Lower lobe of right lung (tissue), 2 donors: ENCODE measurements at places on chromosomes 3 and 15. TPM values are rescaled to one million over a fixed set of nuclear protein-coding genes. Genes with fewer than 3 reads are reported as not detected.

DNA sequence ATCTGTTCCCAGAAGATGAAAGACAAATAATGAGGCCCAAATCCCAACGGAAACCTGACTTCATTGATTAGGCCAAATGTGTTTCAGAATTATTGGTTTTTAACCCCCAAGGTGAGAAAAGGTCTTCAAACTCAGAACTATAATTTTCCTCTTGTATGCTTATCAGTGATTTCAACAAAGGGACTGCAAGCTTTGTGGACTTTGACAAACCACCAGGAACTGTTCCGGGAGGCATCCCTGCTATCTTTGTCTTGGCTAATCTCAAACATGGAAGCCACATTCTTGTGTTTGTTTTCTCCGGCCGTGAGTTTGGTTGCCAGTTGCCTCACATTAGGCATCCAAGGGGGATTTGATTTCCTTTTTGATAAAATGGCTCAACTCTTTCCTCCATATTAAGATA, 19.5 kb downstream of the ARHGEF3 start:
- peak overlapping the region; percentile 82 for H3K27ac ChIP-seq
- DNase-seq: no peak
- H3K4me3 ChIP-seq: no peak overlapping the region
- H3K27me3 ChIP-seq: no peaks in the 10 kb centered on the region

- H3K4me3 ChIP-seq: peak overlapping the region; percentile 47
- no peak for DNase-seq
- H3K4me1 ChIP-seq: peaks cover 8% of the 10 kb centered on the region
- H3K27me3 ChIP-seq: no peaks in the 10 kb centered on the region
- H3K36me3 ChIP-seq: no peaks in the 10 kb centered on the region
These were observed 420.6 kb downstream of the MECOM start for GRCh38 chr3:169242708-169243513.

- H3K4me1 ChIP-seq: no peaks in the 10 kb centered on the region
- DNase-seq: no peak
- H3K4me3 ChIP-seq: no peak overlapping the region
- no peak overlapping the region for H3K27ac ChIP-seq
- H3K36me3 ChIP-seq: no peaks in the 10 kb centered on the region
- no peaks in the 10 kb centered on the region for H3K27me3 ChIP-seq
These were observed 96.3 kb upstream of the CHRM5 start for GRCh38 chr15:33871980-33872379.

- H3K36me3 ChIP-seq: no peaks in the 10 kb centered on the region
- H3K4me3 ChIP-seq: no peak overlapping the region
- DNase-seq: no peak
- no peaks in the 10 kb centered on the region for H3K27me3 ChIP-seq
- no peak overlapping the region for H3K27ac ChIP-seq
- no peaks in the 10 kb centered on the region for H3K4me1 ChIP-seq
These were observed 43.0 kb downstream of the NSMCE3 start for GRCh38 chr15:29226436-29227208.

DNA sequence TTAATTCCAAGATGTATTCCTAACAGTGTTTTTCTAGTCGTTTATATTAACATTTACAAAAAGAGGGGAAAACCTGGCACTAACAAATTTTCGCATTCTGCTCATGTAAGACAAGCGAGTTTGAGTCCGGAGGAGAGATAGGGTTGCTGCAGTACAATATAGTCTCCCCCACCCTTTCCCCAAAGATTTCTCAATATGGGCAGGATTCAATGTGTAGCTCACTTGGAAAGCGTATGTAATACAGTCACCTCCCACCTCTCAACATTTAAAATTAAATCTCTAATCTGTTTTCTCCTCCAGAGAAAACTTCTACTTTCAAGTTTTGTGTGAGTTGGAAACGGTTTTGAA, 57.9 kb downstream of the CMSS1 start:
- H3K4me3 ChIP-seq: peak overlapping the region; percentile 65
- H3K27me3 ChIP-seq: no peaks in the 10 kb centered on the region
- peaks cover 28% of the 10 kb centered on the region for H3K4me1 ChIP-seq
- H3K27ac ChIP-seq: peak overlapping the region; percentile 93

GRCh38 chr3:13143381-13144004, 70.3 kb upstream of the IQSEC1 start:
- DNase-seq: peak; percentile 11
- H3K27me3 ChIP-seq: peaks cover 3% of the 10 kb centered on the region
- no peak overlapping the region for H3K4me3 ChIP-seq
- H3K4me1 ChIP-seq: no peaks in the 10 kb centered on the region

DNA sequence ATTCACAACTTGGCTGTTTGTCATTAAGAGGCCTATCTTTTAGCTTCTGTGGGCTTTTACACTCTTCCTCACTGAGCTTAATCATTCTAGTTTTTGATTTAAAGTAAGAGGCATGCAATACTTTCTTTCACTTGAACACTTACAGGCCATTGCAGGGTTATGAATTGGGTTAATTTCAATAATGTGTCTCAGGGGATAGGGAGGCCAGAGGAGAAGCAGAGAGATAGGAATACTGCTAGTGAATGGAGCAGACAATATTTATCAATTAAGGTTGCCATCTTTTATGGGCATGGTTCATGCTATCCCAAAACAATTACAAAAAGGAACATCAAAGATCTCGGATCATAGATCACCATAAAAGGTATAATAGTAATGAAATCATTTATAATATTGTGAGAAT, 189.8 kb downstream of the EPHA3 start:
- H3K4me1 ChIP-seq: no peaks in the 10 kb centered on the region
- no peaks in the 10 kb centered on the region for H3K27me3 ChIP-seq
- DNase-seq: no peak
- no peak overlapping the region for H3K27ac ChIP-seq

- no peaks in the 10 kb centered on the region for H3K36me3 ChIP-seq
- no peak overlapping the region for H3K4me3 ChIP-seq
- DNase-seq: no peak
These were observed 96.2 kb downstream of the CLSTN2 start for GRCh38 chr3:140031170-140031569.

GRCh38 chr3:191330530-191331048, 263 bp upstream of the UTS2B start:
- H3K4me3 ChIP-seq: peak overlapping the region; percentile 73
- no peaks in the 10 kb centered on the region for H3K36me3 ChIP-seq
- peak overlapping the region; percentile 92 for H3K27ac ChIP-seq

GRCh38 chr3:179884136-179884535, 152.6 kb downstream of the PEX5L start:
- no peak overlapping the region for H3K27ac ChIP-seq
- H3K4me1 ChIP-seq: no peaks in the 10 kb centered on the region
- H3K27me3 ChIP-seq: no peaks in the 10 kb centered on the region
- no peak overlapping the region for H3K4me3 ChIP-seq
- DNase-seq: no peak
- no peaks in the 10 kb centered on the region for H3K36me3 ChIP-seq

DNA sequence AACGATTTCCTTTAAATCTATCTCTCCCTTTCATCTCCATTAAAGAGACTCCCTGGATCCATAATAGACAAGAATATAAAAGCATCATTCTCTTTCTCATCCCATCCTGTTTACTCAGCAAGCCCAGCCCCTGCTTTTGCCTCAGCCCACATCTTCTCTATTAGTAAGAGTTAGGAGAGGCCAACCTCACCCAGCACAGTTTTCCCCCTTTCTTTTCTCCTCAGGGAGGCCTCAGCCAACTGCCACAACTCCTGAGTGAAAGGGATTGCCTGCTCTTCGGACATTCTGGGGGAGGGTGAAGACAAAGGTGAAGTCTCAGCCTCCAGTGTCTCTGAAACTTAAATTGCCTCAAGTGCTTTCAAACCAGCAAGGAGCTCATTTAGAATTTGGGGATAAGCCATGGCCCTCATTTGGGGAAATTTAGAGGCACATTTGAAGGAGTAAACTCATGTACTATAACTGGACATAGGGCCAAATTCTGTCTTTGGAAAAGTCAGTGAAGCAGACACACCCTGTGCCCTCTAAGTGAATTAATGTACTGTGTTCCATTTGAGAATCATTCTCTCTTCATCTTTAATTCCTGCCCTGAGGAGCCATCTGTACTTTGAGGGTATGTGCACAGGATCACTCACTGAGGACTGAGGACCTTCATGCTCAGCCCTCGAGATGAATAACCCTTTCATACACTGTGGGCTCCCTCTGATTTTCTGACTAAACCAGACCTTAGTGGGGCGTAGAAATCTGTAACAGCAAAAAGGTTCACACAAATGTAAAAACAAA, 82.5 kb downstream of the SOX2 start:
- no peaks in the 10 kb centered on the region for H3K36me3 ChIP-seq
- no peak for DNase-seq
- no peaks in the 10 kb centered on the region for H3K27me3 ChIP-seq

- H3K27ac ChIP-seq: no peak overlapping the region
- peak; percentile 76 for DNase-seq
- no peaks in the 10 kb centered on the region for H3K36me3 ChIP-seq
- no peak overlapping the region for H3K4me3 ChIP-seq
- H3K4me1 ChIP-seq: peaks cover 6% of the 10 kb centered on the region
These were observed 56.4 kb upstream of the ARRDC4 start for GRCh38 chr15:97903971-97904572.

- H3K27ac ChIP-seq: no peak overlapping the region
- no peak for DNase-seq
- H3K4me1 ChIP-seq: no peaks in the 10 kb centered on the region
These were observed 12.4 kb upstream of the CD47 start for GRCh38 chr3:108103040-108103751.

DNA sequence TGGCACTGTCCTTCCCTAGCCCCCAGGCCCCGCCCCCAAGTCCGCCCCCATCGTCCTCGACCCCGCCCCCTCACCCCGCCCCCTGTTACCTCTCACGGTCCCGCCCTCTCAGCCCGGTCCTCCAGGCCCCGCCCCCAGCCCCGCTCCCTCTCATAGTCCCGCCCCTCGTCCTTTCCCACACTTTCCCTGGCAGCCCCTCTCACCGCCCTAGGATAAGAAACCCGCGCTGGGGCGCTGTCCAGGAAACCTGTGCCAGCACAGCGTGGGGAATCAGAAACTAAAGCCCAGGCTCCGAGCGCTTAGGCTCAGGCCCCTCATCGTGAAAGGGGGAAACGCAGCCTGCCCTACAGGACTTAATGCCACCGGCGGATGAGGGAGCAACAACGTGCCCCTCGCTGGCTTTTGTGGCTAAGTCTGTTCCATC, 20.9 kb downstream of the TRPM1 start:
- H3K4me1 ChIP-seq: peaks cover 22% of the 10 kb centered on the region
- H3K36me3 ChIP-seq: no peaks in the 10 kb centered on the region
- peak; percentile 79 for DNase-seq
- H3K27me3 ChIP-seq: no peaks in the 10 kb centered on the region
- H3K4me3 ChIP-seq: peak overlapping the region; percentile 44
- H3K27ac ChIP-seq: no peak overlapping the region

GRCh38 chr3:117243657-117244056, 534.1 kb downstream of the TUSC7 start:
- H3K4me3 ChIP-seq: no peak overlapping the region
- H3K4me1 ChIP-seq: no peaks in the 10 kb centered on the region
- no peak for DNase-seq
- H3K36me3 ChIP-seq: no peaks in the 10 kb centered on the region
- no peak overlapping the region for H3K27ac ChIP-seq

DNA sequence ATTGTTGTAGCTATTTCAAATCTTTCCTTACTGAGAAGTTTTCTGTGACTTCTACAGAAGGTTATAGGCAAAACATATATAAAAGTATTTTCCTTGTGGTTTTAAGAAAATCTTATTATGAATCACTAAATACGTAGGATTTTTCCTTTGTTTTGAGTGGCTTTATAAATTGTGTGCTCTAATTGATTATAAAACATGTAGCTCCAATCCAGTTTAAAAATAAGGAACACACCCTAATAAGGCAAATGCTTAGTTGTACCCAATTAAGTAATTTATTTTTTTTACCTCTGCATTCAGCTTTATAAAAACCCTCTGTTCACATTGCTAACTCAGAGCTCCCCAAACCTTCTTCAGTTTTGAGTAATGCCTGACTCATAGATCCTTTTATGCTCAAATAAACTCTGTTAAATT, 408.0 kb downstream of the NAALADL2 start:
- no peaks in the 10 kb centered on the region for H3K4me1 ChIP-seq
- H3K27ac ChIP-seq: no peak overlapping the region
- no peaks in the 10 kb centered on the region for H3K36me3 ChIP-seq
- no peak for DNase-seq

DNA sequence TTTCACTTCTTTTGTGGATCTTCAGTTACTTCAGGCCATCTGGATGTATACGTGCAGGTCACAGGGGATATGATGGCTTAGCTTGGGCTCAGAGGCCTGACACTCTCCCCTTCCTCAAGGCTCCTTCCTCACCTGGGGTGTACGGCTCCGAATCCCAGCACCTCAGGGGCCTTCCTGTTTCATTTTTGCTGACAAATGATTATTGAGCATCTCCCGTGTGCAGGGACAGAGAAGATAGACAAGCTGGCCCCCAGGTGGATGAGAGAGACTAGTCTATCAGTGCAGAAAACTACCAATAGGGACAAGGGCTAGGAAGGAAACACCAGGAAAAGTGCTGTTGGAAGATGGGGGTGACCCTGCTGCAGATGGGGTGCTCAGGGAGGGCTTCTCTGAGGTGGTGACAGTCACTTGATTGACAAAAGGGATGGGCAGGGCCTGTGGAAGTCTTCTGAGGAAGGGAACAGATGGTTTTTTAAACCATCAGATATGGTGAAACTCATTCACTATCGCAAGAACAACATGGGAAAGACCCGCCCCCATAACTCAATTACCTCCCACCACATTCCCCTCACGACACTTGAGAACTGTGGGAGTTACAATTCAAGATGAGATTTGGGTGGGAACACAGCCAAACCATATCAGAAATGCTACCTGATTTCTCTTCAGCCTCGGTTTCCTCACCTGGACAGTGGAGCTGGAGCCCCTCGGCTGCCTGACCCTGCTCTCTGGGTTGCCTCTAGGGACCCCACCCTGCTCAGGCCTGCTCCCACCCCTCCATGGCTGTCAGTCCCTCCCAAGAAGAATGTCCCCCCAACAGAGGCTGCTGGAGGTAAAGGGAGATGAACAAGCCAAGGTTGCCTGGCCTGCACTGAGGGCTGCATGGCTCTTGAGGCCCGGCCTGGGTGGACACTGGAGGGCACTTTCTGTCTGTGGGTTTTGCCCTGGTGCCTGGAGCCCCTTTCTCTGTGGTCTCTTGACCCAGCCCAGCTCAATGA, 37.2 kb upstream of the ACAD9 start:
- no peak for DNase-seq
- no peaks in the 10 kb centered on the region for H3K36me3 ChIP-seq
- H3K27me3 ChIP-seq: no peaks in the 10 kb centered on the region
- H3K27ac ChIP-seq: no peak overlapping the region

DNA sequence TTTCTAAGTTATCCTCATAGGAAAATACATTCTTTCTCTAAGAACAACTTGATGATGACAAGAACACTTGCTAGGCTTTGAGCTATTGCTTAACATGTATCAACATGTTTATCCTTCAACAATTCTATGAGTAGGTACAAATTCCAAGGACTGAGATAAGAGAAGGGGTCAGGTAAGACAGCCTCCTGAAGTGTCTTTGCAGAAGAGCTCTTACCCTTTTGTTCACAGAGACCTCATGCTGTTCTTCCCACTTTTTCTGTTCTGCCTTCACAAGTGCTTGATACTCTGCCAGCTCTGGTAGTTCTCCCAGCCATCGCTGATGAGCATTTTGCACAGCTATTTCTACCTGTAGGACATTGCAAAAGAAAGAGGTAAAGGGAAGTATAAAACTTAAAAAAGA, 50.9 kb downstream of the CEP152 start:
- DNase-seq: no peak
- H3K4me1 ChIP-seq: no peaks in the 10 kb centered on the region
- H3K27me3 ChIP-seq: no peaks in the 10 kb centered on the region
- H3K36me3 ChIP-seq: peaks cover 18% of the 10 kb centered on the region

Gene PEX5L
- total RNA-seq: not detected

Gene GHRL
- 2.5 TPM for total RNA-seq

Gene GRIP2
- total RNA-seq: 1.1 TPM

Gene LSMEM2
- not detected for total RNA-seq

Gene GPR149
- not detected for total RNA-seq

Gene GOLGA6L4
- total RNA-seq: 1.6 TPM

Gene TRAIP
- 3.0 TPM for total RNA-seq

Gene PHC3
- 89.9 TPM for total RNA-seq

Gene MOBP
- 0.18 TPM for total RNA-seq

Gene NR1I2
- total RNA-seq: 0.21 TPM
